T-cell (primary cell): ENCODE measurements at places on chromosomes 12 and 14.

- H3K36me3 ChIP-seq, result no peaks in the 10 kb centered on the region
- H3K4me1 ChIP-seq, result no peaks in the 10 kb centered on the region
- no peak overlapping the region for H3K27ac ChIP-seq
- H3K4me3 ChIP-seq, result no peak overlapping the region
Measured at GRCh38 chr12:119634743-119635142, 33.2 kb upstream of the PRKAB1 start.

- no peaks in the 10 kb centered on the region for H3K36me3 ChIP-seq
- DNase-seq, result no peak
- no peaks in the 10 kb centered on the region for H3K27me3 ChIP-seq
Measured at GRCh38 chr14:54257424-54257823, 139.4 kb upstream of the CDKN3 start.

- DNase-seq, result no peak
- no peak overlapping the region for H3K27ac ChIP-seq
- peaks cover 10% of the 10 kb centered on the region for H3K4me1 ChIP-seq
- H3K36me3 ChIP-seq, result no peaks in the 10 kb centered on the region
- no peaks in the 10 kb centered on the region for H3K27me3 ChIP-seq
Measured at GRCh38 chr12:611721-612120, 51.5 kb downstream of the NINJ2 start.

DNA sequence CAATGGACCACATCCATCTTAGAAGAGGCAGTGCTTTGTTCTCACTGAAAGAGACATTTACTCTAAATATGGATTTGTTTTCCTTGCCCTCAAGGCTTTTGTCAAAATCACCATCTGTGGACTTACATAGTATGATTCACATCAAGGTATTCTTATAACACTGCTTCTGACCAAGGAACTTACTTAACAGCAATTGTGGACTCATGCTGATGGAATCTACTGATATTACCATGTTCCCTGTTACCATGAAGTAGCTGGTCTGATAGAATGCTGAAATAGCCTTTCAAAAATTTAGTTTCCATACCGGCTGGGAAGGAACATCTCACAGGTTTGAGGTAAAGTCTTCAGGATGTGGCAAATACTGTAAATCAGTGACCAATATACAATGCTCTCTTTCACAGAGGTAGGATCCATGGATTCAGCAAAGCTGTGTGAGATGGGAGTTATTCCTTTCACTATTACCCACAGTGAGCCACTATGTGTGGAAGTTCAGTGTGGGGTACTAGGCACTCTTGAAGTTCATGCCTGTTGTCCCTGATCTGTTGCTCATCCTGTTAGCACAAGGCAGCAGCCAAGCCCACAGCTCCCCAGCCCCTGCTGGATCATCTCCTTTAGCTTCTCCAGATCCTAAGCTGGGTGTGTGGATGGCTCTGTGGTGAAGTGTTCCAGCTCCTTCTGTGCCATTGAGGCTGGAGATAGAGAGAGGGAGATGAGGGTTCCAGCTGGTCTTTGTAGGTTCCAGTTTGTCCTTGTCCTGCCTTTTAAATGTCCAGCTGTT, 126.4 kb downstream of the ATP23 start:
- H3K36me3 ChIP-seq, result no peaks in the 10 kb centered on the region
- no peak for DNase-seq
- H3K27me3 ChIP-seq, result no peaks in the 10 kb centered on the region

- H3K27me3 ChIP-seq, result no peaks in the 10 kb centered on the region
- H3K4me1 ChIP-seq, result peaks cover 41% of the 10 kb centered on the region
- peak; percentile 12 for DNase-seq
- H3K4me3 ChIP-seq, result peak overlapping the region; percentile 94
Measured at GRCh38 chr12:2877953-2878732, 1.1 kb downstream of the RHNO1 start.

DNA sequence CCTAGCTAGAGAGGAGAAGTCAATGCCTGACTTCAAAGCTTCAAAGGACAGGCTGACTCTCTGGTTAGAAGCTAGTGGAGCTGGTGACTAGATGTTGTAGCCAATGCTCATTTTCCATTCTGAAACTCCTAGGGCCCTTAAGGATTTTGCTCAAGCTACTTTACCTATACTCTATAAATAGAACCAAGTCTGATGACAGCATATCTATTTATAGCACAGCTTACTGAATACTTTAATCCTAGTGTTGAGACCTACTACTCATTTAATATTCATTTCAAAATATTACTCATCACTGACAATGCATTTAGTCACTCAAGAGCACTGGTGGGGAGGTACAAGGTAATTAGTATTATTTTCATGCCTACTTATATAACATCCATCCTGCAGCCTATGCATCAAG, 137.2 kb upstream of the PELI2 start:
- no peaks in the 10 kb centered on the region for H3K4me1 ChIP-seq
- no peak overlapping the region for H3K27ac ChIP-seq

DNA sequence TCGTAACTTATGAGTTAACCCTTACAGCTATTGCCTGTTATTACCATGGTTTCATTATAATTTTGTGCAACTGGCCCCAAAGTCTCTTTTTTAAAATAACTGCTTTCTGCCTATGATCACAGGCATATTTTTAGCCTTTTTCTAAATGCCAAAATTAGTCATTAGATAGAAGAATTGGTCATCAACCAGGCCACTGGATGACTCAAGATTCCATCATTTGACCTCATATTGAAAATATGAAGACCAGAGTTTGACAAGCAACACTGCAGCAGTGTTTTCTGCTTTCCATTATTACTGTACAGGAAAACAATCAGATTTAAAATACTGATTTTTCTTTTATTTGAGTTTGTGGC, 54.7 kb upstream of the OTOGL start:
- H3K4me3 ChIP-seq, result no peak overlapping the region
- H3K36me3 ChIP-seq, result no peaks in the 10 kb centered on the region
- no peak overlapping the region for H3K27ac ChIP-seq
- no peaks in the 10 kb centered on the region for H3K27me3 ChIP-seq

GRCh38 chr12:80200414-80200813, 101.1 kb downstream of the OTOGL start:
- H3K27me3 ChIP-seq, result no peaks in the 10 kb centered on the region
- DNase-seq, result no peak
- H3K36me3 ChIP-seq, result no peaks in the 10 kb centered on the region
- H3K27ac ChIP-seq, result no peak overlapping the region
- H3K4me1 ChIP-seq, result no peaks in the 10 kb centered on the region
- H3K4me3 ChIP-seq, result no peak overlapping the region

- no peak overlapping the region for H3K27ac ChIP-seq
- no peaks in the 10 kb centered on the region for H3K27me3 ChIP-seq
- DNase-seq, result no peak
- H3K4me3 ChIP-seq, result no peak overlapping the region
Measured at GRCh38 chr12:58443981-58444371, 476.3 kb downstream of the LRIG3 start.

GRCh38 chr14:100445436-100446088, 122.4 kb downstream of the SLC25A47 start:
- DNase-seq, result no peak
- H3K4me1 ChIP-seq, result no peaks in the 10 kb centered on the region
- H3K27ac ChIP-seq, result no peak overlapping the region
- no peaks in the 10 kb centered on the region for H3K36me3 ChIP-seq
- no peaks in the 10 kb centered on the region for H3K27me3 ChIP-seq

GRCh38 chr14:89029961-89030694, 205.7 kb downstream of the TTC8 start:
- no peak overlapping the region for H3K4me3 ChIP-seq
- DNase-seq, result no peak
- no peaks in the 10 kb centered on the region for H3K27me3 ChIP-seq
- H3K36me3 ChIP-seq, result no peaks in the 10 kb centered on the region

DNA sequence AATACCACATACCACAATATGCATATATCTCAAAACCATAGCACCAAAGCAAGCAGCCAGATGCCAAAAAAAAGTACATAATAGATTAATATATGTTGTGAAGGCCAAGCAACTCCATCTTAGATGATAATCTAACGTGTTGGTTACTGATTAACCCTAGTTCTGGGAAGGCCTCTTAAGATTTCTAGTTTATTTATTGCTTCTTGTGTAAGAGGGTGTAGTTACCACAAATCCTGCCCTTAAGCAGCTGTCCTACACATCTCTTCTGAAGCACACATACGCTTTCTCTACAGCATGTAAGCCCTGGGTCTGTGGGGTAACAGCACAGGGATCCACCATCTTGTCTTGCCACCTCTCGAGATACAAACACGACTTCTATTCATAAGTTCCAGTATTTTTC, 236.8 kb upstream of the AVPR1A start:
- no peaks in the 10 kb centered on the region for H3K36me3 ChIP-seq
- H3K4me3 ChIP-seq, result no peak overlapping the region
- H3K27me3 ChIP-seq, result no peaks in the 10 kb centered on the region
- H3K27ac ChIP-seq, result no peak overlapping the region
- no peak for DNase-seq
- H3K4me1 ChIP-seq, result no peaks in the 10 kb centered on the region

- H3K27me3 ChIP-seq, result no peaks in the 10 kb centered on the region
- no peak overlapping the region for H3K4me3 ChIP-seq
- no peaks in the 10 kb centered on the region for H3K4me1 ChIP-seq
- no peak overlapping the region for H3K27ac ChIP-seq
Measured at GRCh38 chr12:65025136-65025535, 96.0 kb downstream of the WIF1 start.

DNA sequence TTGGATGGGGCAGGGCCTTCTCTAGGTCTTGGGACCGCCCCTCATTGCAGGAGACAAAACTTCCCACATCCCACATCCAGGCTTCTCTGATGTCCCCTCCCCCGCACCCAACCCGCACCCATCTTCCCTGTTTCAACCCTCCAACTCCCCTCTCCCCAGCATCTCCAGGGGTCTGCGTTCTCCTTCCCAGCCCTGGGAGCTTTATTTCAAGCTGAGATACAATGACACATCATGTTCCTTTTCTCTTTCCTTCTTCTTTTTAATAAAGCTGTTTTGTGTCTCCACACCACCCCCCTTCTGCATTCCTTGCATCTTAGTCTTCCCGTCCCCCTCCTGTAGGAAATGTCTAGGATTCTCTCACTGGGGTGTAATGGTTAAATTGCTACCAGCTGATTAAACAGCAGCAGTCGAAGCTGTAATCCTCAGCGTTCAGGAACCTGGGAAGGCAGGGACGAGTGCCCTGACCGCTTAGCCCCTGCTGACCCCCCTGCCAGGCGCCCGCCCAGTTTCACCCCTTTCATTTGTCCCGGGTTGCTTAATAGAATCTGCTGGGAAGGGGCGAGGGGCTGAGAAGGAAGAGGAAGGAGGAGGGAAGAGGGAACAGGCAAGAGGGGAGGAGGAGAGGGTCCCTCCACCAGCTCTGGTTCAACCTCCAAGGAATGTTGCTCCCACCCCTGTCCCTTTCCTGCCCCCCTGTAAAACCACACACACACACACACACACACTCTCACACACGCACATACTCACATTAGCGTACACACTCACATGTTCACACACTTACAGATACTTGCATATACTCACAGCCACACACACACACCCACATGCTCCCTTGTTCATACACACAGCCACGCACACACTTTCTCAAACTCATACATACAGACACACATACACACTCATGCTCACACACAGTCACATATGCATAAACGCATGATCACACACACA, 104.5 kb upstream of the MED13L start:
- no peak overlapping the region for H3K4me3 ChIP-seq
- no peak overlapping the region for H3K27ac ChIP-seq
- H3K4me1 ChIP-seq, result peaks cover 13% of the 10 kb centered on the region
- H3K36me3 ChIP-seq, result no peaks in the 10 kb centered on the region

DNA sequence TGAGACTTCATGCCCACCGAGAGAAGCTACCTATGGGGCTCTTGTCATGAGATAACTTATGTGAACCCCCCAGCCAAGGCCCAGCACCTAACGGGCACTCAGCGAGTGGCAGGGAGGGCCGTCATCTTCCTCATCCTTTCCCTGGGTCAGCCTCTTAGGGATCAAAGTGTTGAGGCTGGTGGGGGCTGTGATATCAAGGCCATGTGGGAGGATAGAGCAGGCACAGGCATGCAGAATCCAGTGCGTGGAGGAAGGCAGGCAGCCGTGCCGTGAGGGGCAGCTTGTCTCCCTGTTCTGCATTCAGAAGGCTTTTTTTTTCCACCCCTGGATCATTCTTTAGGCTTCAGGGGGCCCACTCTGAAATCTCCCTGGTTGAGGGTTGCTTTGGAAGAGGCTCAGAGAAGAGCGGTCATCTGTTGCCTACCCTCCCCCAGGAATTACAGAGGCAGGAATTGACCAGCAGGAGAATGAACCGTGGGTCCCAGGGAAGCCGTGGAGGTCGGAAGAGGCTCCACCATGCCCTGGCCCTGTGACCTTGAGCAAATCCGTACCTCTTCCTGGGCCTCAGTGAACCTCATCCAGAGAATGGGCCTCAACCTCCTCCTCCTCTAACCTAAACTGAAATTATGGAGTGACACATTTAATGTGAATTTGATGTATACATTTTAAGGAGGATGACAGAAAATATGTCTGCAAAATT, 62.8 kb downstream of the BEGAIN start:
- H3K27ac ChIP-seq, result no peak overlapping the region
- DNase-seq, result no peak
- H3K36me3 ChIP-seq, result peaks cover 16% of the 10 kb centered on the region
- no peaks in the 10 kb centered on the region for H3K27me3 ChIP-seq

DNA sequence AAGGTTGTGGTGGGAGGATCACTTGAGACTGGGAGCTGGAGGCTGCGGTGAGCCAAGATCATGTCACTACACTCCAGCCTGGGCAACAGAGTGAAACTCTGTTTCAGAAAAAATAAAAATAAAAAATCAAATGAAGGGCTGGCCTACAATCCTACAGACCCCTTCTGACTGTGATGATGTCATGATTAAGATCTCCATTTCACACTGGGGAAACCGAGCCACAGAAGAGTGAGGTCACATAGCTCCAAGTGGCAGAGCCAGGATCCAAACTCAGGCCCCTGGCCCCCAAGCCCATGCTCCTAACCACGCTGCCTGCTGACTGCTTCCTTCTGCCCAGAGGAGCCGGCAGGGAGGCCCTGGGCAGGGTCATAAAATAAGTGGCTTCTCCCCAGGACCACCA, 258.0 kb upstream of the FKBP4 start:
- no peak overlapping the region for H3K27ac ChIP-seq
- no peak overlapping the region for H3K4me3 ChIP-seq
- DNase-seq, result no peak
- no peaks in the 10 kb centered on the region for H3K36me3 ChIP-seq
- H3K4me1 ChIP-seq, result no peaks in the 10 kb centered on the region
